NCI-H1417 (cell line): ENCODE measurements at places on chromosomes 6 and 20.

GRCh38 chr6:16316741-16317251 is 78.4 kb downstream of the GMPR start:
- peak; percentile 38 for DNase-seq

DNA sequence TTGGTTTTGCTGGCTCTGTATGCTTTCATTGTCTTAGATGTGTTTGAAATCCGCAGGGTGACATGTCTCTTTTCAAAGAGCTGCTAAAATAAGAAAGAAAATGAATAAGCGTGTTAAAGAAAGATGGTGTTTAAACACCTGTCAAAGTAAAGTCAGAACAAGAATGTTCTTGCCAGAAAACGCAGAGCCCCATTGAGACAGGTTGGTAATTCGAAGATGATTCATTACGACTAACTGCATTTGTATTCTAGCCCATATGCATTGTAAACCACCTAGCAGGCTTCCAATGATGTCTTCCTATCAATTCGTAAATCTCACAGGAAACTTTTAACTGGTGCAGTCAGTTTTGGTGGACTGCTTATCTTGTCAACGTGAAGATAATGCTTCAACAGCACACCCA is 16.8 kb downstream of the PHACTR2 start:
- no peak for DNase-seq

DNA sequence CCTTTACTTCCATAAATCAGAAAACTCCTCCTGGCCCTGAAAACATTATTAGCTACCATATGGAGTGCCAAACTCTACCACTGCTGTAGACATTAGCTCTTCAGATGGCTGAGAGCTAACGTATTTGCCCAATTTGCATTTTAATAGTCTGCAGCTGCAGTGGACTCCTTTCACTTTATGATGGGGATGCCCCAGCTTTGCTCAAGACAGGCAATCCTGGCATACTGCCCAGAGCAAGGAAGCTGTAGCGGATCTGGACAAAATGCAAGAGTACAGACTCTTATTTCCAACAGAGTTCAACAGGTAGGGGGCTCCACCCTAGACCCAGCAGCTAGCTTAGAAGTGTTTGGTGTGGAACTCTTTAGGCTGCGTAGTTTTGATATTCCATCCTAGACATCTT is 246.7 kb downstream of the FOXC1 start:
- peak; percentile 68 for DNase-seq

DNA sequence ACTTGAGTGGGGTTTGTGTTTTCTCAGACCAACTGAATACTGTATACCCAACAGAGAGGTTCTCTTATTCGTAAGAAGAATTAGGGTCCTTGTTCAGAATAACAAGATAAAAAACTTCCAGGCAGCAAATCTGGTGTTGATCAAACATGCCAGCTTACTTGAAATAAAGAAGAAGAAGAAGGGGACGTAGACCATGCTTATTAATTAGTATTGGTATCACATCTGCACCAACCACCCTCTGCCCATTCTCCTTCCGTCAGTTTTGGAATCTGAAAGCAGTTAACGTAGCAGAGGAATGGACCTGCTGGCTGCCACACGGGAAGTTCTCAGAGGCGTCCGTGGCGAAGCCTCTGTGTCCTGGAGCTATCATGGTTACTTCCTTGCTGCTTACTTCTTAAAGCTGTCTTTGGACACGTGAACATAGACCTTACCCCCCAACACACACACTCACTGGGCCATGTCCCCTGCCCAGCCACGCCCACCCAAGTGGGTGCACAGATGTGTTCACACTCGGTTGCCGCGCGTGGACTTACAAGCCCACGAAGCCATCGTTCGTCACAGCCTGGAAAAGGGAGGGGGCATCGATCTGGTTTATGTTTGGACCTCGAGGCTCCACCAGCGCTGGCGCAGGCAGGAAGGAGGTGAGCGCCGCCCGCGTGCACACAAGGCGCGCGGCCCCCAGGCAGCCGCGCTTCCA is 4.1 kb upstream of the DLL1 start:
- DNase-seq: peak; percentile 73

DNA sequence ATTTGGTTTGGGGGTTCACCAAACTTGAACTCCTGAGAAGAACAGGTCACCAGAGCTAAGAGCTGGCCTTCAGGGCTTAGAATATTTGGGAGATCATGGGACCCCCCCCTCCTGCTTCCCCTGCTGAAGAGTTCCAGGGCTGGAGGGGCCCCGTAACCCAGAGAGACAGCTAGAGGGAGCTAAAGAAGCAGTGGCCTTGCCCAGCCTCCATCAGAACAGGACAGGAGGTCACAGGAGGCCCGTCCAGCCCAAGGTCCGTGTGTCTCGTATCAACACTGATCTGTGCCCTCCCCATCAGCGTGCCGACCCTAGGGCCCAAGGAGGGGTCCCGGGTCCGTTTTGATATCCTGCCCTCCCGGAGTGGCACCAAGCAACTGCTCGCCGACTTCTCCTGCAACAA is 40.6 kb upstream of the TGM6 start:
- no peak for DNase-seq

GRCh38 chr6:112286010-112286409 is 31.6 kb upstream of the LAMA4 start:
- DNase-seq: no peak

DNA sequence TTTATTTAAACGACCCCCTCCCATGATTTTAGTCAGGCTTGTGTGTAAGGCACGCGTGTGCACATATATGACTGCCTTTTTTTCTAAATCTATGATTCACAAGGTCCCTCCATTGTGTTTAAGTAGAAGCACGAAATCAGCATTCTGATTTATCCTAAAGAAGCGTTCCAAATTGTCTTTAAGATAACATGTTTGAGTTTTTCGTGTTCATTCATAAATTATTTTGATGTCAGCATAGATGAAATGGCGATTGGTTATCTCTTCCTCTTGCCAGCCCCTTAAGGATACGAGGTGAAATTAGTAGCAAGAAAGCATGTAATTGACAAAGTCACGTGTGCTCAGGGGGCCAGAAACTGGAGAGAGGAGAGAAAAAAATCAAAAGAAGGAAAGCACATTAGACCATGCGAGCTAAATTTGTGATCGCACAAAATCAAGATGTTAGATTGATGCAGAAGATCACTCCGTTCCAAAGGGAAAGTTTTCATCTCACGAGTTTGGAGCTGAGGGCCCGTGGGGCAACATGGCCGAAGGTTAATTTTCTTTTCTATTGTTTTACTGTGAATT is at the start of gene LIN28B:
Gene LIN28B, plus strand, starts transcription at position 377 of the 564 bp plus-strand sequence. Its CDS starts 144 bp downstream, at position 521.
- DNase-seq: no peak

DNA sequence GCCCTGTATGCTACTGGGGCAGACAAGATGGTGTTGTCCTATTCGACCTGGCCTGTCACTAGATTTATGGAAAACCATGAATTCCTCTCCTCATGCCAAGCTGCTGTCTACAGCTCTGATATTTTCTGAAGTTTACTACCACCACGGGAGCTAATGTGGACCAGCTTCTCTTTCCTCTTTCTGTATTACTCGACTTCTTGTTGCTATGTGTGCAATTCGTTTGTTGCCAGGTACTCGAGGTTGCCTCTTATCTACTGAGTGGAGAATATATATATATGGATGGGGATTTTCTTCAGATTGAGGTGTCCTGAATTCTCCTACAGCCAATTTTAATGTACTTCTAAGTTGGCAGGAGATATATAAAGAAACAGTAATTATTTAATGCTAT is 34.7 kb downstream of the MAN1A1 start:
- DNase-seq: no peak

DNA sequence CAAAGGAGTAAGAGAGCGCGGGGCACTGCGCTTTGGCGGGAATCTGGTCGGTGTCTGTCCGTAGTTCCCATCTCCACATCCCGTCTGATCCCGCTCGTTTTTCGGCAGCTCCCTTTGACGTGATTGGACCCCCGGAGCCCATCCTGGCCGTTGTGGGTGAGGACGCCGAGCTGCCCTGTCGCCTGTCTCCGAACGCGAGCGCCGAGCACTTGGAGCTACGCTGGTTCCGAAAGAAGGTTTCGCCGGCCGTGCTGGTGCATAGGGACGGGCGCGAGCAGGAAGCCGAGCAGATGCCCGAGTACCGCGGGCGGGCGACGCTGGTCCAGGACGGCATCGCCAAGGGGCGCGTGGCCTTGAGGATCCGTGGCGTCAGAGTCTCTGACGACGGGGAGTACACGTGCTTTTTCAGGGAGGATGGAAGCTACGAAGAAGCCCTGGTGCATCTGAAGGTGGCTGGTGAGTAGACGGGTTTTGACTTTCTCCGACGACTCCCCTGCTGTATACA is 1.4 kb downstream of the BTN1A1 start:
- no peak for DNase-seq

- DNase-seq: no peak
Observed at GRCh38 chr6:97765461-97765860, 482.4 kb upstream of the MMS22L start.

DNA sequence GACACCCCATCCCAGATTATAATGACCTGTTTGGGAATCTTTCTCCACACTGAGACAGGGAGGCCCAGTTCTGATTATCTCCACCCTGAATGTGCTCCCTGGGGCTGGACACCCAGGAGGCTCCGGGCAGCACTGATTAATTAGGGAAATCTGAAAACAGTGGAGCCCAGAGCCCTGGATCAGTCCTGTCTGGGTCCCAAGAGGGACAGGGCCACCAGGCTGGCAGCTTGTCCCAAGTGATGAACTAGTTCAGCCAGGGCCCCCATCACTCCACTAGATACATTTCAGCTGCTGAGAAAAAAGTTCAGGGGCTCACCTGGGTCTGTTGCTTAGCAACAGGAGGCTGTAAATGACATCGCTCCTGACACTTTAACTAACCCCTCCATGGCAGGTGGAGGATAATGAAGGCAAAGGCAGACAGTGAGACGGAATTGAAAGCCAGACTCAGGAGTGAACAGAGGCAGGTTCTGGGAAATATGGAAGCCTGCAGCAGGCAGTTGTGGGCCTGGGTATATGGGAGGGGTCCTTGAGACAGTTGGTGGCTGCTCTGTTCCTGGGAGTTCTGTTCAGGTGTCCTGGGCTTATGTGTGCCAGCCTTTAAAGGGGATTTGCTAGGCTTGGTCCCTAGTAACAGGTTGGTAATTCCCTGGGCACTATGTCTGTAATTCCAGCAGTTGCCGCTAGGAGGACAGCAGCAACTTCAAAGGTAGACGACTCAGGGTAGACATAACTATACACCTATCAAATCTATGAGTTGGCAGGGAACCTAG is 78.3 kb upstream of the CTNNBL1 start:
- DNase-seq: peak; percentile 72

DNA sequence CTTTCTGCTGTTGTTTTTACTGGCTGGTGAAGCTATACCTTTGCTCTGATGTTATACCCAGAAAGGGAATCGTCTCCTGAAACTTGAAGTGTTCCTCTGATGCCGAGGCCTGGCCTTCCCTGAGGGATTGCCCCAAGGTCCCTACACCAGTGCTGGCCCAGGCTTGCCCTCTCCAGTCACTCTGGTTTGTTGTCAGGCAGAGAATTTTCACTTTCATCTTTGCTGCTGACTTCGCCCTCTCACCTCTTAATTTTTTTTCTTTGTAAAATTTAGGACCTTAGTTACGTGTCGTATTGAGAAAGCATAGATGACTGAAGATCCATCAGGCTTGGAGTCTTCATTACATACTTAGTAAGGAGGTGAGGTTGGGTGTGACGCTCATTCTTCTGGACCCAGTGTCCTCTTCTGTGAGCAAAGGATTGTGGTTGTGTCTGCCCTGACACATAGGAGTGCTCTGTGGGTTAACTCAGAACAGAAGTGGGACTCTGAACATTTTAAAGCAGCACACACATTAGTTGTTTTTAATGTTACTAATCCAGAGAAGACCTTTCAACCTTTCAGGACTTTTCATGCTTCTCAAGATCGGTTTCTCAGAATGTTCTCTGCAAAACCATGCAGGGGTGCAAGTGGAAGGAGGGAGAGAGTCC is 45.4 kb downstream of the TULP4 start:
- DNase-seq: no peak

DNA sequence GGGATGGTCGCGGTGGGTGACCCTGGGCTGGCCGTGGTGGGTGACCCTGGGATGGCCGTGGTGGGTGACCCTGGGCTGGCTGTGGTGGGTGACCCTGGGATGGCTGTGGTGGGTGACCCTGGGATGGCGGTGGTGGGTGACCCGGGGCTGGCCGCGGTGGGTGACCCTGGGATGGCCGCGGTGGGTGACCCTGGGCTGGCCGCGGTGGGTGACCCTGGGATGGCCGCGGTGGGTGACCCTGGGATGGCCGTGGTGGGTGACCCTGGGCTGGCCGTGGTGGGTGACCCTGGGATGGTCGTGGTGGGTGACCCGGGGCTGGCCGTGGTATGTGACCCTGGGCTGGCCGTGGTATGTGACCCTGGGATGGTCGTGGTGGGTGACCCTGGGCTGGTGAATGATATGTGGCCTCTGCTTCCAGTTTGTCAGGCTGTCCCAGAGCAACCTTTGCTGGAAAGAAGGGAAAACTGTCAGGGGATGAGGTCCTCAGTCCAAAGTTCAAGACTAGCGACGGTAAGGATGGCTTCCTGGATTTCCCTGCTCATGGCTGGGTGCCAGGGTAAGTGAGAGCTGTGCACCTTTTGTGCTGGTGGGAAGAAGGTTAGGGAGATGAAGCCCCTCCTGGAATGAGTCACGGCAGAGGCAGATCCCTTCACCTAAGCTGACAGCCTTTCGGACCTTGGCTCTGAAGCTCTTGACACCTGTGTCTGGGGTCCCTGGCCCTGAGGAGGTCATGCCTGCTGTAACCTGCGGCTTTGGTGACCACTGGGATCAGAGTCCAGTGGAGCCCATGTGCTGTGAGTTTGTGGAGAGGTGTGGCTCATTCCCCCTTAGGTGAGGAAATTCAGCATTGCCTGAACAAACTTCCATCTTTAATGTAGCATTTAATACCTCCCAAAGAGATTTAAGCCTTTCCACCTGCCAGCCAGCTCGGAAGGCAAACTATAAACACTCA is 19.1 kb upstream of the PCMTD2 start:
- DNase-seq: no peak
